ENCODE measurements at places on chromosomes 12 and 14.

GRCh38 chr12:56684745-56685359, 3.2 kb downstream of the PTGES3 start:
- no peak for DNase-seq

- DNase-seq, result no peak
These were observed 107.1 kb downstream of the LIN7A start for GRCh38 chr12:80830533-80831088.

DNA sequence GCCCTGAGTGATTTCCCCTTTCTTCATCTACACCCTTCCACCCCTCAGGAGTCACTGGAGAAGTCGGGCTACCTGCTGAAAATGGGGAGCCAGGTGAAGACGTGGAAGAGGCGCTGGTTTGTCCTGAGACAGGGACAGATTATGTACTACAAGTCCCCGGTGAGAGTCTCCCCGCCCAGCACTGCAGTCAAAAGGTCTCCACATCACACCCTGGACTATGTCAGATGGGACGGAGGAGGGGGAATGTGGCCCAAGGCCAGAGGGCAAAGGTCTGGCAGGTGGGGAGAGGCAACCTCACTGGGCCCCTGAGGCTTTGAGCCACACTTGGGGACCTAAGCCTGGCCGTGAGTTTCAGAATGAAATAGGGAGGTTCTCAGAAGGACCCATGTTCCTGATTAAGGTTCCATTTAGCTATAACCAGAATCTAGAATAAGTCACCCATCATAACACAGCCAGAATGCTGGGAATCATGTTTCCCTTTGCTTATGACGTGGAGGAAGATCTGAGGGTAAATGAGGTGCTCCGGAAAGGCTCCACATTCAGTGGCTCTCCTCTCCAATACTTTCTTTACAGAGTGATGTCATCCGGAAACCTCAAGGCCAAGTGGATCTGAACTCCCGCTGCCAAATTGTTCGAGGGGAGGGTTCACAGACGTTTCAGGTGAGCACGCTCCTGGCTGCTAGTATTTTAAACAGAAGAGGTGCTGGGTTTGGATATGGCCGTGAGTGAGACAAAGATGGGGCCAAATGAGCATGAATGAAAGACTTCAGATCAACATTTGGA, 26.6 kb downstream of the PIGH start:
- no peak for DNase-seq

GRCh38 chr14:104049576-104050240, 35.8 kb upstream of the ASPG start:
- DNase-seq, result no peak

GRCh38 chr12:15268927-15269552, 47.8 kb upstream of the RERG start:
- DNase-seq, result no peak

GRCh38 chr14:101500681-101501080, 60.6 kb upstream of the DIO3 start:
- DNase-seq, result no peak

GRCh38 chr14:52703225-52703624, 3.8 kb upstream of the PSMC6 start:
- DNase-seq, result no peak

DNA sequence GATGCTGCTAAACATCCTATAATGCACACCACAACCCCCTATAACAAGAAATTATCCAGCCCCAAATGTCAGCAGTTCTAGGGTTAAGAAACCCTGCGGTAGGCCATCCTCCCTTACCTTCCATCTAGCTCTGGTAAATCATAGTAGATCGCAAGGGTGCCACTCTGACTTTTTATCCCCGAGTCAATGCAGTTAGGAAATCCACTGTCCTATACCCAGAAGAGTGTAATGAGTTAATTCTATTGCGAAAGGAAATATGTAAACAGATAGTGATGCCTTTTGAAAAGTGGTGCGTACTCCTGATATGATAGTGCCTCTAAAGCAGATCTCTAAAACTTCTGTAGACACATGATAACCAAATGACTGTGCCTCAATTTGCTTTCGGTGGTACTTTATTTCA, 29.8 kb downstream of the SCFD1 start:
- no peak for DNase-seq

DNA sequence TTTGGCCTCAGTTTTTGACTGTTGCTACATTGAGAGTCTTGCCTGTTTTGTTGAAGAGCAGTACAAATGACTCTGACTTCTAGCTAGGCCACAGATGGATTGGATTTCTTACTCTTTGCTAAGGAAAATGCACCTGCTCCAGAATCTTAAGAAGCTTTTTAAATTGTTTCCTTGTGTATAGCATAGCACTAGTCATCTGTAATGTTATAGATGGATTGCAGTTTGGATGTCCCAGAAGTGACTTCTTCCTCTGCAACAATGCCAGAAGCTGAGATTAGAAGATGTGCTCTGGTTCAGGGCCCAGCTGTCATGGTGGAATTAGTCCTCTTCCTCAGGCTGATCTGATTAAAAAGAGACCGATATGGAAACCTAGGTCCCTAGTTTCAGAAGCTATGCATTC, 67.9 kb downstream of the DAAM1 start:
- no peak for DNase-seq
